ENCODE measurements at places on chromosomes 7 and 10.

GRCh38 chr10:93030409-93030808, 30.2 kb upstream of the CYP26C1 start:
- DNase-seq, result peak; percentile 82

DNA sequence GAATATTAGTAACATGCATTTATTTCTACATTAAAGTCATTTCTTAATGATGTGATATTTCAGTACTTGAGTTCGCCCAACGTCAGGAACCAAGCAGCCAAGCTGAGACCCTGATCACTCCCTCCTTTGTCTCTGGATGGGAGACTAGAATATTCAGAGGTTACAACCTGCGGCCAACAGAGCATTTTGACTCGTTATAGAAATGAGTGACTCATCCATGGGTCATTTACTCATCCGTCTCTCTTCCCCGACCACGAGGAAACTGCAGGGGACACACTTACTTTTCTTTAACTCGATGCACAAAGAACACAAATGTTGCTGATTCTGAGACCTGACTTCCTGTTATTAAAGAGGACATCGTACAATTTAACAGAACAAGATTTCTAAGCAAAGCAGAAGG, 343.3 kb downstream of the FRMD4A start:
- DNase-seq, result peak; percentile 68

DNA sequence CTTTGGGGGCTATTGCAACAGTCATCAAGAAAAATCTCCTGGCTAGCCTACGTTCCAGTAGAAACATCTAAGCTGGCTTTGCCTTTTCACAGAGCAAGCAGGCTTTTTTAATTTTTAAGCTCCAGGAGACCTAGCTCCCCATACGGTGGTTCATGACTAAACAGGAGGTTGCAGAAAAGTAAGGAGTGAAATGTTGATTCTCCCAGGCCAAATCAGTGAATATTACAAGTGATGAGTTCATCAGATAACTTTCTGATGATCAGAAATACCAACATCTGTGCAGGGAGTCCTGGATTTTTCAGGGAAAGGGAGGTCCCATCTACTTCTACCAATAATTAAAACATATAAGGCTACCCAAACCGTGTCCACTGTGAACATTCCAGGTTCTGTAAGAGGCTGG, 477.3 kb upstream of the CELF2 start:
- no peak for DNase-seq

DNA sequence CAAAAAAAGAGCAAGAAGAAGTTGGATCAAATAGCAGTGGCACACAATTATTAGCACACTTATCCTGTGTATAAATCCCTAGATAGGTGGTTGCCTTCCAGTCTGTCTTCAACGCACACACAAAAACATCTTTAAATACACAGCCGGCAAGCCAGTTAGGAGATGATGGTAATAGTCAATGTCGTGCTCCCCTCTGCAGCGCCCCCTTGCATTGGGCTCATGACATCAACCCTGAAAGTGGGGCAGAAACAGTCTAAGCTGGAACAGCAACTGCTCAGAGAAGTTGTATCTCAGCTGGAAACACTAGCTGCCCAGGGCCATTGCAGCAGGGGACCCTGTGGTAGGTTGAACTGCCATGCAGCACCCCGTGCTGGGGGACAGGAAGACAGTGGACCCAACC, 179.5 kb upstream of the YAE1 start:
- DNase-seq, result no peak

DNA sequence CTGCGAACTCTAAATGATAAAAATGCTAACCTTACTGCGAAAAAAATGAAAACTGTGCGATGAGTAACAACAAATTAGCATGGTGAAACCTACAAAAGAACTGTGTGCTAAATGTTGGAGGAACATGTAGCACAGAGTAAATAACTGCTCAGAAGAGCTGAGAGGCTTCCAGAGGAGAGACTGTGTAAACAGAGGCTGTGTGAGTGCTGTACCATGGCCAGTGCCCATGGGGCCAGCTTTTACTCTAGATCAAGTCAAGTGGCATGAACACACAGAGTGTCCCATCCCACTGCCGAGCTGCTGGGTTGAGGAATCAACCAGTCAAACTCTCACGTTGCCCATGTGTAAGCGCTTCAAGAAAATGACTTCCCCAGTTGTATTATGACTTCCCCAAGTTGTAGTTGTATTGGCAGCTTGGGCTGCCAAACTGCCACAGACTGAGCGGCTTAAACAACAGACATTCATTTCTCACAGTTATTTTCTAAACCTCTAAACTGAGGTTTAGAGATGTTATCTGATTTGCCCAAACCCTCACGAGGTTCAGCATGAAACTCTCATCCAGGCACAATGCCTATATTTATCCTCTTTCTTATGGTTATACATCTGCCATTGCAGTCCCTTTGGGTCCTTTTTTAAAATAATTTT, 270.7 kb downstream of the ABCA13 start:
- DNase-seq, result no peak

GRCh38 chr7:128945668-128946366, 8.1 kb downstream of the IRF5 start:
- DNase-seq, result no peak

DNA sequence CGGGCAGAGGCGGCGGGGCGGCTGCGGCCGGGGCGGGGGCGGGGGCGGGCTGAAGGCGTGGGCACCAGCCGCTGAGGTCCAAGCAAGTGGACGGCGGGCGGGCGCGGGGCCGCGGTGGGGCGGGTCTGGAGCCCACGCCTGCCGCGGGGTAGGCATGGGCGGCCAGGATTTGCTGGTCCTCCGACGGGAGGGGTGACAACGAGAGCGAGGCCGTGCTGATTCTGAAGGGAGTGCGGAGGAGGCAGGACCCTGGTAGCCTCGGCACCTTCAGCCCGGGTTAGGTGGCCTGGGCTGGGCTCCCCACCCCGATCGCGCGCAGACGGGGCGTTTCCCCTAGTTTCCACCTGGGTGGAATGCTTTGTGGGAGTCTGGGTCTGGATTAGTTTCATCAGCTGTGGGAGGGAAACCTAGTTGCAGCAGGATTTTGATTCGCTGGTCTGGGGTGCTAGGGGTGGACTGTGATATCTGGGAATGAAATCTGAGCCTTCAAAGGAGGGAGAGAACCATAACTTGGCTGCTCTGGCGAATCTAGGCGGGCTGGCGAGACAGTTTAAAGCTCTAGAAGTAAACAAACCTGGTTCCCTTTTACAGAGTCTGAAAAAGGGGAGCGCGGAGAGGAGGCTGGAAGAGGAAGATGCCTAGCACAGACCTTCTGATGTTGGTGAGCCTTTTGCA, 609 bp downstream of the SGPL1 start:
- peak; percentile 92 for DNase-seq

- no peak for DNase-seq
These were observed 213.8 kb upstream of the ZNF804B start for GRCh38 chr7:88545663-88546062.

- peak; percentile 69 for DNase-seq
These were observed 106.8 kb downstream of the CYP26A1 start for GRCh38 chr10:93180482-93180931.

GRCh38 chr10:116836902-116837523, 12.3 kb upstream of the ENO4 start:
- DNase-seq, result no peak

DNA sequence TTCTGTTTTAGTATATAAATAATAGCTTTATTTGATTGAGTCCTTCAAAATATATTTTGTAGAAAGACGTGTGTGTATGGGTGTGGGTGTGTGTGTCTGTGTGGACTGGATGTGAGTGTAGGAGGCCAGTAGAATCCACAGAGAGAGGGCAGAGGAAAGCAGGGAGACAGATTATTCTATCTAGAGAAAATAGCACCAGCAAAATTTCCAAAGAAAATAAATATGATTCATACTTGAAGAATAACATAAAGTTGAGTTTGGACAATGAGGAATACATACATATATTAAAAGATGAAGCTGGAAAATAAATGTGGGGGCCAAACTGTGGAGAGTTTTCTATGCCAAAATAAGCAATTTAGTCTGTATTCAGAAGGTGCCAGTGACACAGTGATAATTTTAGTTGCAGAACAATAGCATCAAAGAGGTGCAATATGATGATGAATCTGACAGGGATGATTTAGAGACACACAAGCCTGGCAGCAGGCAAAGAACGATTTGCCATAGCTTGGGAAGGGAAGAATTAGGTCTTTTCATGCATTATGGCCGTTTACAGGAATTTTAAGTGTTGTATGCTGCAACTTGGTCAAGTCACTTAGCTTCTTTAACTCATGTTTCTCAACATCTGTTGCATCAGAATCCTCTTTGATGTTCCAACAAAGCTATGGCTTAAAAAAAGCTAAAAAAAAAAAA, 121.3 kb downstream of the SEMA3A start:
- peak; percentile 11 for DNase-seq

GRCh38 chr10:52994370-52994769, 221.8 kb upstream of the MBL2 start:
- no peak for DNase-seq

DNA sequence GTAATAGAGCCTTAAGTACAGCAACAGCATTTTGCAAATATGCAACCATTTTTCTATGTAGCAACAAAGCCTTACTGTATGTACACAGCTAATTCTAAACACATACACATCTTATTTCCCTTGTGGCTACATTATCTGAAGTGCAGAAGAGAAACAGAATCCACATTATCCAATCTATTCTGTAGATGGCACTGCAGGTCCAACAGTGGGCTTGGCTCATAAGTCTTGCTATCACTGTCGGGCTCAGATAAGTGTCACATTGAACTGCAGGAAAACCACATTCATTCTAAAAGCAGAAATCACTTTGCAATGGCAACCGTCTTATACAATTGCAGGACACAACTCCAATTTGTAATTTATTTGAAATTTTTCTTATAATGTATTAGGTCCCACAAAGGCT, 109.8 kb upstream of the NOBOX start:
- DNase-seq, result no peak

GRCh38 chr7:113652501-113652900, 266.3 kb downstream of the PPP1R3A start:
- no peak for DNase-seq

DNA sequence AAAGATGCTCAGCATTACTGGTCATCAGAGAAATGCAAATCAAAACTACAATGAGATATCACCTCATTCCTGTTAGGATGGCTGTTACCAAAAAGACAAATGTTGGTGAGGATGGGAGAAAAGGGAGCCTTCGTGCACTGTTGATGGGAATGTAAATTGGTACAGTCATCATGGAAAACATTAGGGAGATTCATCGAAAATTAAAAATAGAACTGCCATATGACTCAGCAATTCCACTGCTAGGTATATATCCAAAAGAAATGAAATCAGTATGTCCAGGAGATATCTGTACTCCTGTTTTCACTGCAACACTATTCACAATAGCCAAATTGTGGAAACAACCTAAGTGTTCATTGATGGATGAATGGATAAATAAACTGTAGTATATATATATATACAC, 228.1 kb downstream of the ACTR3B start:
- DNase-seq, result no peak

DNA sequence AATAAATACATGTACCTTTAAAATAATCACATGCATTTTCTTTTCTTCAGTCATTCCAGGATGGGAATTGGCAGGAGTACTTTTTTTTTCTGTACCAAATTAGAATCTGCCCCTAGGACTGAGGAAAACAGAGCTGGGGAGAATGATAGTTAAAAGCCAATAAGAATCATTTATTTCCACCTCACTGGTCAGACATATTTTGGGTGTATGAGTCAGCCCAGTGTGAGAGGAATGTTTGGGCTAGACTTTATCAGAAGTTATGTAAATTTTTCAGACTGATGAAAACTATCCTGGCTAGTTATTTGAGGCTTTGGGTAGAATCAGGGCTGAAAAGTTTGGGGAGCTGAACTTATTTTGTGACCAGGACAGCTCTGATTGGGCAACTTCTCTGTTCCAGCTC, 303.1 kb upstream of the NPSR1 start:
- peak; percentile 83 for DNase-seq

DNA sequence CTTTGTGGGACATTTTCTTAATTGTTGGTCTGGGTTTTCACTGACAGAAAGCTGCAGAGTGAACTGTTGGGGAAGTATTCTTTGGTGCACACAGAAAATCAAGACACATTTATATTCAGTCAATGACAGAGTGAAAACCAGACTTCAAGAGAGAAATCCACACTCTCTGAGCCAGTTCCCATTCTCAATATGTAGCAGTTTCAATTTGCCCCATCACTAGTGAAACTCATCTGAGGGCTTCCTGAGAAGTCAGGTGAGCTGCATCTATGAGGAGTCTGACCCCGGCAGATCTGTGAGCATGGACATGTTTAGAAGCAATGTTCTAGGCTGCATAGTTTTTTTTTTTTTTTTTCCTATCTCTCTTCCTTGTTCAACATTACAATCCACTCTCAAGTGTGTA, 163.7 kb upstream of the AHR start:
- no peak for DNase-seq

DNA sequence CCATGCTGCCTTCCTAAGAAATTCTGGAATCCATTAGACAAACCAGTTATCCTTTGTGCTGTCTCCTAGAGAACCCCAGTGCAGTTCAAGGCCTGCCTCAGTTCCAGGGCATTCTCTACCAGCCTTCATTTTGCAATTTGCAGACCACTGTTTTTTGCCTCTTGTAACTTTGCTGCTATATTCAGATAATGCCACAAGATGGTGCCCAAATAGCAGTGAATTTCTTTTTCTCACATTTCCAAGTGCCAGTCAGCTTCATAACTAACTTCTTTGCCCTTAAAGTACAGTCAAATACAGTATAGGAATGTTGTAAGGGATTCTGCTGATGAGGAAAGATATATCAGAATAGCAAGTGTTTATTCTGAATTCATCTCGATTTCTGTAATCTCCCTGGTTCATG, 25.2 kb downstream of the LOXL4 start:
- peak; percentile 37 for DNase-seq

DNA sequence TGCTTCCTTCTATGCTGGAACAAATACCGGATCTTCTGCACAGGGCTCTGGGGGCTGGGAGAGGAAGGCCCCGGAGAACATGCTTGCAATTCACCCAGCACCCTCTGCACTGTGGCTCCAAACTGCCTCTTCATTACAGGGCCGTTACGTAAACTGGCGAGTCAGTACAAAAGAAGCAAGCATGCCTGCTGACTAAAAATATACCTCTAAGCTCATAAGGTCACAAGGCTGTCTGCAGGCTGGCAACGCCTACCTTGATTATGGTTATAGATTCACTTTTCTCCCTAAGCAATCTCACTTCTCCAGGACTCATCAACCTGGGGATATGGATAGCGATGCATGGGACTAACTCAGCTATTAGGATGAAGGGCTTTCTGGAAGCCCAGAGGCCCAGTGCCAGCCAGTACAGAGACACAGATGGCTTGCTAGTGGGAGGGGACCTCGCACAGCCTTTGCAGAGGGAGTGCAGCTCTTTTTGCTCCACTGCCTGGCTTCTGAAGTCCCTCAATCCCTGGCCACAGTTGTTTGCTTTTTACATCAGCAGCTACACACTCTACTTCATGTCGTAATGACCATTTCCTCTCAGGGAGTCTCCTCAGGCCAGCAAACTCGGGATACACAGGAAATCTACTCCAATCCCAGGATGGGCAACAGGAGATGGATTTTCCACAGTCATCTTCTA, 96.1 kb downstream of the SH3PXD2A start:
- DNase-seq, result peak; percentile 78

GRCh38 chr10:83680470-83680891, 458.8 kb upstream of the GHITM start:
- DNase-seq, result no peak

DNA sequence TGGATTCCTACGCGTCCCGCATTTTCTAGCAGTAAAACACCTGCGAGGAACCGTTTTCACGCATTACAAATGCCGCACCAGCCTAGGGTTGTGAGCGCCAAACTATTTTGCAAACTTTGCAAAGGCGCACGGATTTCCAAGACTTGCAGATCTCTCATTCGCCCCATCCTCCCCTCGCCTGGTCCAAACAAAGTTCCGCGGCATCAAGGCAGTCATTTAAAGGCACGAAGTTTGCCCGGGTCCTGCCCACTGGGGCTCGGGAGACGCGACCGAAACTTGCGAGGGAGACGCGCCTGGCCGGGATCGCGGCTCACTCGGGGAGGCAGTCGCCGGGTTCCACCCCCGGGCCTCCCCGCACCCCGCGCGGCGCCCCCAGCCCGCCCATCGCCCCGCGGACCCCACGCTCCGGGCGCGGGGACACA, 613 bp downstream of the USP6NL start:
- peak; percentile 66 for DNase-seq

Data from GM03348 (cell line).